Purkinje cell (primary cell): ENCODE measurements at places on chromosomes 2 and 18. TPM values are rescaled to one million over a fixed set of nuclear protein-coding genes. Genes with fewer than 3 reads are reported as not detected.

Gene ANKRD30B
- 2.1 TPM in 1 of 2 replicates, not detected in the other for polyA plus RNA-seq

Gene GPR35
- not detected in 2 replicates for polyA plus RNA-seq

Gene DSEL
- polyA plus RNA-seq: 1.7 and 1.9 TPM in 2 replicates

Gene DTNB
- polyA plus RNA-seq: 4.1 and 10.1 TPM in 2 replicates

Gene TDRD15
- polyA plus RNA-seq: not detected in 2 replicates

Gene PUM2
- 15.9 and 22.7 TPM in 2 replicates for polyA plus RNA-seq

Gene CPLX4
- 0.69 and 1.4 TPM in 2 replicates for polyA plus RNA-seq
